Stimulated activated CD4-positive, alpha-beta T cell treated with anti-CD3 and anti-CD28 coated beads, Interleukin-15, amount 100 ng/mL, for 1 hour (primary cell): ENCODE measurements at places on chromosomes 2 and 18.

DNA sequence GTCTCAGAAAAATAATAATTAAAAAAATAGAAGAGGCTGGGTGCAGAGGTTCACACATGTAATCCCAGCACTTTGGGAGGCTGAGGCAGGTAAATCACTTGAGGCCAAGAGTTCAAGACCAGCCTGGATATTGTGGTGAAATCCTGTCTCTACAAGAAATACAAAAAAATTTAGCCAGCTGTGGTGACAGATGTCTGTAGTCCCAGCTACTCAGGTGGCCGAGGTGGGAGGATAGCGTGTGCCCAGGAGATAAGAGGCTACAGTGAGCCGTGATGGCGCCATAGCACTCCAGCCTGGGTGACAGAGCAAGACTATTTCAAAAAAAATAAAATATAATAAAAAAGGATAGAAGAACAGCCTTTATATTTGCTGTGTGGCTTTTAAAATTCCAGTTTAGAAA lies 35.9 kb downstream of the SMC6 start:
- no peak for DNase-seq

DNA sequence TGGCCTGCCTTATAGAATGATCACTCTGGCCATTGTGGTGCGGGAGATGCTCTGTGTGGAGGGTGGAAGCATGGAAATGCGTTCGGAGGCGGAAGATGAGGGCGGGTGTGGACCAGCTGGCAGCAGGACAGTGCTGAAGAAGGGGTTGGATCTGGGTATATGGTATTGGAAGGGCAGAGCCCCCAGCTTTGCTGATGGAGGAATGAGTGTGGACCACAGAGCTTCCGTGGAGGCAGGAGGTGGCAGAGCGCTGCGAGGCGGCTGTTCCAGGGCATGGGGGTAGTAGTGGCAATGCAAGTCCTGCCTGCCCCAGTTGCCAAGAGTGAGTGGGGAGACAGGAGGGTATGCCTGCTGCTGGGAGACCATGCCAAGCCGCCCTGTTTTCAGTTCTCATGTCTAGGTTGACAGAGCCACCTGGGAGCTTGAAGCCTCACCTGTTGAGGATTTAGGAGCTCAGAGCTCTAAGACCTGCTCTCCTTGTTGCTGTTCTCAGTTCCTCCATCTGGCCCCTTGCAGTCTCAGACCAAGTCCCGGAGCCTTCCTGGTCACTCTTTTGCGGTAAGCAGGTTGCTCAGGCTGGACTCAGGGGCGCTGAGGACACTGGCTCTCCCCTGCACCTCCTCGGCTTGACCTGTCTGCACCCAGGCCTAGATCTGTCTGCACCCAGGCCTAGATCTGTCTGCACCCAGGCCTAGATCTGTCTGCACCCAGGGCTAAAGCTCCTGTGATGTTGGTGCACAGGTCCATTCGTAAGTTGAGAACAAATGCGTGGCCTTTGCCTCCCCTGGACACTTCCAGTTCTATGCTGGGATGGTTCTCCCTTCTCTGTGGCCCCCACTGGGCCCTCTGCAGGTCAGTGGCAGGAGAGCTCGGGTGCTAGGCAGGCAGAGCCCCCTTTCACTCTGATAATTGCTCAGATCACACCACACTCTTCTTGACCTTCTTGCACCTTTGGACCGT lies 290.5 kb upstream of the HS6ST1 start:
- no peak for DNase-seq

DNA sequence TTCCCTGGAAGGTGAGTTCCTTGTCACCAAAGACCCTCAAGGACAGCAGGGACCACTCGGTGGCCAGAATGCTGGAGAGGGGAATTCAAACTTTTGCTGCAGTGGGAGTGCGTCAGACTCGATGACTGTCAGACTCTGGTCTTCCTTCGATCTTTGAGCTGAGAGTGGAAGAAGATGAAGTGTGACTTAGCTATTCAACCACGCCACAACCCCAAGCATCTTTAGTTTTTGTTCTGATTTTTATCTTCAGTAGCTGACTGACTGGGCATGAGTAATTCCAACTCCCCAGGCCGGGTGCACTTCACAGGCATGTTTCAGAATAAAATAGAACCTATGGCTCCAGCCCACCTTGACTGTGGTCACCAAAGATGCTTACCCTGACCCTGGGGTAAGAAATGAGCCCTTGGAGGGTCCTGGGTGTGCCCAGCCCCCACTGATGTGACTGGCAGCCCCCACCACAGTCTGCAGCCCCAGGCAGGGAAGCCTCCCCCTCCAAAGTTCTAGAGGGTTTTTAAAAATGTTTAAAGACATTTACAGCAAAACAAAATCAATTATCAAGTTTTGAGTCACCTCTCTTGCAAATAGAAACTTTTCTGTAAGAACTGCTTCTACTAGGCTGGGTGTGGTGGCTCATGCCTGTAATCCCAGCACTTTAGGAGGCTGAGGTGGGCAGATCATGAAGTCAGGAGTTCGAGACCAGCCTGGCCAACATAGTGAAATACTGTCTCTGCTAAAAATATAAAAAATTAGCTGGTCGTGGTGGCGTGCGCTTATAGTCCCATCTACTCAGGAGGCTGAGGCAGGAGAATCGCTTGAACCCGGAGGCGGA lies 24.9 kb upstream of the YWHAQ start:
- DNase-seq, result peak; percentile 37

DNA sequence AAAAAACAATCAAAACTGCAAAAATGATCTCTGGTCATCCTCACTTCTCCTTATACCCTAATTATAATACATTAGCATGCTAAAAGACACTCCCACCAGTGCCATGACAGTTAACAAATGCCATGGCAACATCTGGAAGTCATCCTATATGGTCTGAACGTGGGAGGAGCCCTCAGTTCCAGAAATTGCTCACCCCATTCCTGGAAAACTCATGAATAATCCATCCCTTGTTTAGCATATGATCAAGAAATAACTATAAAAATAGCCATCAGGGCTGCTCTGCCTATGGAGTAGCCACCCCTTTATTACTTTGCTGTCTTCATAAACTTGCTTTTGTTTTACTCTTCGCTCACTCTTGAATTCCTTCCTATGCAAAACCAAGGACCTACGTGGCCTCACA lies 5.7 kb upstream of the C2orf80 start:
- no peak for DNase-seq
